NCI-H187 treated with DMSO at 0.1 percent for 48 hours (cell line): ENCODE measurements at places on chromosomes 11 and 22.

DNA sequence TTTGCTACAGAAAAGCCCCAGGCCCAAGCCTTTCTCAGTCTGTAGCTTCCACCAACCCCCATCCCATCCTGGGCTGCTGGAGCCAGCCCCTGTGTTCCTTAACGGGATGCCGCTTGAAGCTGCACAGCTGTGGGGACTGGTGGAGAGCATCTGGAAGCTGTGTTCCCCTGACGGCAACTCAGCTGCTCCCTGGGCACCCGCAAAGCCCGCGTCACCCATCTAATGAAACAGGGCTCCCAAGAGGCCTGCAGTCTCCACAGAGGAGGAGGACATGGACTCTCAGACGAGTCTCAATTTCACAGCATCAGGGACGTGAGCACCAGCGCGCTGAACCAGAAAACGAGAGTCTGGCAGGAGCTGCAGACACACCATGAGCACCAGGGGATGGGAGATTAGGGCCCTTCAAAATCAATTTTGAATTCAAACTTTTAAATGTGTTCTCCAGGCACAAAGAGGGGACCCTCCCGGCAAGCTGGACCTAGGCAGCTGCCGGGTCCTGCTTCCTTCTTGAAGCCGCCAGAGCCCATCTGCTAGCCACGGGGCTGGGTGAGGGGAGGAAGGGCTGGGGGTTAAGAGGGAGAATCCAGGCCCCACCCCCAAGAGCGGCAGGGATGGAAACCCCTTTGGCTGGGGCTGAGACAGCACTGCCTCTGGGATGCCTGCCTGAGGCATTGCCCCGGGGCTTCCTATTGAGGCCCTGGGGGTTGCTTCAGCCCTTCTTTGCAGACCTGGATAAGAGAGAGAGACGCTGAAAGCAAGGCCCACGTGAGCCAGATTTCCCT, 21.0 kb downstream of the LMO1 start:
- DNase-seq, result no peak

DNA sequence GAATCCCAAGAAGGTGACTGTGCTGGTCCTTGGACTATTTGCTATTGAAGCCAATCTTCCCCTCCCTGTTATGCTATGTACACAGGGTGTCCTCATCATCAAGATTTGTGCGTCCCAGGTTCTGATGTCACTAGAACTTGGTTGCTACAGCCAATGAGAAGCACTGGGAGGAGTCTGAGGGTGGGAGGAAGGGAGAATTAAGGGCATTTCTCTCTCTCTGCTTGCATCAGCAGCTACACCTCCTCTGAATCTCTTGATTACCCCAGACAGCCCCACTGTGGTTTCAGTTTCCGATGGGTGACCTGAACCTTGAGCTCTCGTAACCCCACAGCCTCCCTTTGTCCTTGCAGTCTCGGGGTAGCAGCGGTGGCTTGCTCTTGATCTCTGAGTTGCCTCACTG, 212.4 kb upstream of the SESN3 start:
- no peak for DNase-seq

GRCh38 chr11:93775289-93775688, 8.8 kb upstream of the MED17 start:
- no peak for DNase-seq

DNA sequence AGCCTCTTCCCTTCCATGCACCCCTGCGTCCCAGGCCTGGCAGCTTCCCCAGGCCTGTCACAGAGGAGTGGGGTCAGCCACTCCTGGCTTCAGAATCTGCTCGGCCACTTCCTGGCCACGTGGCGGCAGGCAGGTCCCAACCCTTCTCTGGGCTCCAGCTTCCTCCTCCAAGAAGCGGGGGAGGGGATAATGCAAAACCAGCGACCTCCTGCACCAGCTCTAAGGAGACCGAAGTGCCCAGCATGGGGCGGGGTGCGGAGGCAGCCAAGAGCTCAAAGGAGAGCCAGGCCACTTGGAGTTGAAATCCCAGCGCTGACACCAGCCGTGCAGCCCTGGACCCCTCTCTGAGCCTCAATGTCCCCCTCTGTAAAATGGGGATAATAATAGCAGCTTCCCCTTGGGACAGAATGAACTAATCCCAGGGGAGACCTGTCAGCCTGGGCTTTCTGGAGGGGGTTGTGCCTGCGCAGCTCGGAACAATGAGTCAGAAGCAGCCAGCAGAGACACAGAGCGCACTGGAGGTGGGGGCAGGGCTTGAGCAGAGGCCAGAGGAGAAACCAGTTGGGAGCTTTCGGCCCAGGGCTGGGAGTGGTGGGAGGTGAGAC, 22.8 kb upstream of the PICK1 start:
- no peak for DNase-seq

GRCh38 chr11:31834237-31834636, 23.1 kb upstream of the PAX6 start:
- DNase-seq, result no peak

GRCh38 chr11:76781046-76781801, 1.9 kb upstream of the TSKU start:
- no peak for DNase-seq

GRCh38 chr11:17293311-17293710, 16.8 kb downstream of the NUCB2 start:
- no peak for DNase-seq

DNA sequence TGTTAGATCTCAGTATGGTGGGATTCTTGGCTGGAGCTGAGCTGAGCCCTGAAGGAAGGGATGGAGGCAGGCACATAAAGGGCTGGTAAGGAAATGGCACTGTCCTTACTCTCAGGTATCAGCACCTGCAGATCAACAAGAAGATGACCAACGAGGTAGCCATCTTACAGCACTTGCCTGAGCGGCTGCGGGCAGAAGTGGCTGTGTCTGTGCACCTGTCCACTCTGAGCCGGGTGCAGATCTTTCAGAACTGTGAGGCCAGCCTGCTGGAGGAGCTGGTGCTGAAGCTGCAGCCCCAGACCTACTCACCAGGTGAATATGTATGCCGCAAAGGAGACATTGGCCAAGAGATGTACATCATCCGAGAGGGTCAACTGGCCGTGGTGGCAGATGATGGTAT, 2.4 kb downstream of the CNGA4 start:
- DNase-seq, result no peak

- DNase-seq, result no peak
Measured at GRCh38 chr11:115267871-115268270, 236.3 kb downstream of the CADM1 start.

DNA sequence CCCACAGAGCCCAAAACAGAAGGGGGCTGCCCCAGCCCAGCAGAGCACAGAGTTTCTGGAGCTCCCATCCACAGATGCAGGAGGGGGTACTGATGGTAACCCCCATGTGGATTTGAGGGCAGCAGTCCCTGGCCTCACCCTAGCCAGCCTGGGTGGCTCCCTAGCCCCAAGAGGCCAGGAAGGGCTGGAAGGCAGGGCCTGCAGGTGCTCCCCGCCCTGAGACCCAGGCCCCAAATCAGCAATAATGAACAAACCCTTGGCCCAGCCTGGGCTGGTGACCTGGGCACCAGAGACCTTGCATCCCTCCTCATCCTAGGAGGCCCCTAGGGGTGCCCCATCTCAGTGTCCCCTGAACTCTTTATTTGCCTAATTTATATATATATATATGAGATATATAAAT, 61.6 kb downstream of the MORC2 start:
- DNase-seq, result no peak

DNA sequence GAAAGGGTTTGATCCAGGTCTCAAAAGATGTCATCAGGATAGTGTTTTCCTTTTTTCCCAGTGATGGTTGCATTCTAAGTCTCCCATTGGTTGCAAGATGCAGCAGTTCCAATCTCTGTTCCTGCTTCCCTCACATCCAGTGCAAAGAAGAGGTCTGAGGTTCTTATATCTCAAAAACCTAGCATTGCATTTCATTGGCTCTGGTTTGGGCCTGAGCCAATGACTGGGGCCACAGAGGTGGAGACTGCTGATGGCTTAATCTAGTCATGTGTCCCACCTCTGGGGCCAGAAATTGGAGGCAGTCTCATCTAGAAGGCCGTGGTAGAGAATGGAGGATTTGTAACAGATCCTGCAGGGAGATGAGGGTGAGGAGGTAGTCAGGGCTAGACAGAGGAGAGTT, 13.2 kb upstream of the MICAL2 start:
- no peak for DNase-seq

DNA sequence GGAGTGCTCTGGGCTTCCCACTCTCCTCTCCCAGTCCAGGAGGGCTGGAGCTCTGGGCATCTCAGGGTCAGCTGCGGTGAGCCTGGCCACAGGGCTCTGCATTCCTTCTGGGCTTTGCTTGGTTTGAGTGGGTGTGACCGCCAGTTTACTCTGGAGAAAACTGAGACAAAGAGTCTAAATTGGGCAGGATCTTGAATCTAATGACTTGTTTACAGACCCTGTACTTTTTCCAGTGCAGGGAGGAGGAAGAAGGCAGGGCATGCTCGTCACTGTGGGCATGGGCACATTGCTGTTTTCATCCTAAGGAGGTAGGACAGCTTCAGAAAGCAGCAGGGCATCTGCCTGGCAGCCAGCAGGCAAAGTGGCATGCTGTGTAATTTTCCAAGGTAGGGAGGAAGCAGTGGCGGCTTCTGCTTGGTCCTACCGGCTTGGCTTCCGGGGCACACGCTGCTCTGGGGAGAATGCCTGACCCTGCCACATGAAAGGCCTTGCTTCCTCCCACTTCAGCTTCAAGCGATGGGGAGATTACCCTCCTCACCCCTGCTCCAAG, 22.9 kb downstream of the FLI1 start:
- no peak for DNase-seq

- DNase-seq, result no peak
Measured at GRCh38 chr11:67261640-67261945, 4.7 kb upstream of the GRK2 start.

DNA sequence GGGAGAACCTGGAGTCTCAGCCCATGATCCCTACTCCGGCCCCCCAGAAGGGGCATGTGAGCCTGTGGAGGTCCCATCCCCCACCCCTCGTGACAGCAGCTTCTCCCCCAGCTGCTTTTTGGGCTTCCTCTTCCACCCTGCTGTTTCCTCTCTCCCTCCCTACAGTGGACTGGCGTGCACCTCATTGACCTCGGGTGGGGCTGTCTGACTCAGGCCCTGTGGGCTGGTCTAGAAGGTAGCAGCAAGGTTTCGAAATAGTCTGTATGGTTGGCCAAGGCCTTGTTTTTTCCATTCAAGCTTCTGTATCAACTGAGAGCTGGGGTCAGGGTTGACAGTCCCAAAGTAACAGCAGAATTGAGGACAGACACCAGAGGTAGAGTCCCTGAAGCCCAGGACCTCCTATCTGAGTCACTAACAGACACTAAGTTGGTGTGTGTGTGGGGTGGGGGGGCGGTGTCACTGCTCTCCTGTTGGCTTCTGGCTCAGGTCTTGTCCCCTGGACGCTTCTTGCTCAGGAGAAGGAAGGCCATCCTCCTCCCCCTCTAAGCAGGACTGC, 7.7 kb downstream of the SLC37A2 start:
- DNase-seq, result no peak

DNA sequence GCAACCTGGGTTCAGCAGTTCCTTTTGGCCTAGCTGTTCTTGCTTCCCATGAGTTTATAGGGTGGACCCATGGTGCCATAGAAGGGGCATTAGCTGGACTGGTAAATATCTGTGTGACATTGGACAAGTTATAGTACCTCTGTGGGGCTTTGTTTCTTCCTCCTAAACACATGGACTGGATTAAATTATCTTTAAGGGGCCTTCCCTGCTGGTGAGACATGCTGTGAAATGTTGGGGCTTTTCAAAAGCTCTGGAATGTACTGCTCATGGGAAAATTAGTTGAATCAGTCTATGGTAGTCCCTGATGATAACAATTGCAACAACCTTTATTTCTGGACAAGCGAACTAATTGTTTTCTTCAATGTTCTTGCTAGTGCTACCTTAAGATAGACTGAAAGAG, 276.2 kb downstream of the BLID start:
- DNase-seq, result no peak

DNA sequence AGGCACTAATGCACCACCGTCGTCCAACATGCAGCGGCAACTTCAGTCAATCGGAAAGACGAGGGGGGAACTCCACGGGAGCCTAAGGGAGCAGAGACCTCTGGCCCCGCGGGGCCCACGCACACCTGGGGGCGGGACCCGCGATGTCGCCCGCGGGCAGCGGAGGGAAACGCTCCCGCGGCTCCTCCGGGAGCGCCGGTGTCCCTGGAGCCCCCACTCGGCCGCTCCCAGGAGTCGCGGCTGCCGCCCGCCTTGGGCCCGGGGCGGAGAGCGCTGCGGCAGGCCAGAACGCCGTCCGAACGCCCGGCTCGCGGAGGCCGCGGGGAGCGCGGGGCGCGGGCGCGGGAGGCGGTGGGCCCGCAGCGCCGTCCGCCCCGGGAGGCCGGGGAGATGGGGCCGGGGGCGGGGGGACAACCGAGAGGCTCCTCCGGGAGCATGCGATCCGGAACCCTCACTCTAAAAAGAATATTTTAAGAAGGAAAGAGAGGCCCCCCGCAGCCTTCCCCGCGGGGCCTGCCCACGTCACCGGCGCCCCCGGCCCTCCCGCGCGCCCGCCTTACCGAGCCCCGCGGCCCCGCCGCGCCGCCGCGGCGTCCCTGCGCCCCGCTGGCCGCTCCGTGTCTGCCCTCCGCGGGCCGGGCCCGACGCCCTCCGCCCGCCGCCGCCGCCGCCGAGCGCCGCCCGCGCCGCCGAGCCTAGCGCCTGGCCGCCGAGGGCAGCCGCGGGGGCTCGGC, 86.6 kb upstream of the ARHGAP32 start:
- DNase-seq, result no peak

- DNase-seq, result no peak
Measured at GRCh38 chr22:19496324-19496630, 16.6 kb downstream of the CDC45 start.

DNA sequence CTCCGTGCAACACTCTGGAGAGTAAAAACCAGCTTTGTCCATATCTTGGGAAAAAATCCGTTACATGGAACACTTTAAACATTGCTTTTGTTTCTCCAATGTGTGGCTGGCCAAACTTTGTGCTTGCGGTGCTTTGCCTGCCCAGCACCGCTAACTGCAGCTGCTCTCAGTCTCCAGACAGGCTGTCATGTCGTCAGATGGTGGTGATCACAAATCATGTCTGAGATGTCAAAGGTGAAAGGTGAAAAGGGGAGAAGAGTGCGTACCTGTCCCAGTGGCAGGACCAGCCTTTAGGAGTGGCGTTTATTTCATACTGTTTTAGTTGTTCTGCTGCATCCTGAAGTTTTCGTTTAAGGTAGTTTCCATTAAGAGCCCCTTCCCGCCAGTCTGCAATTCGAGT, 17.1 kb upstream of the AGBL2 start:
- DNase-seq, result no peak

- no peak for DNase-seq
Measured at GRCh38 chr11:128886406-128887124, 4.6 kb upstream of the KCNJ5 start.

DNA sequence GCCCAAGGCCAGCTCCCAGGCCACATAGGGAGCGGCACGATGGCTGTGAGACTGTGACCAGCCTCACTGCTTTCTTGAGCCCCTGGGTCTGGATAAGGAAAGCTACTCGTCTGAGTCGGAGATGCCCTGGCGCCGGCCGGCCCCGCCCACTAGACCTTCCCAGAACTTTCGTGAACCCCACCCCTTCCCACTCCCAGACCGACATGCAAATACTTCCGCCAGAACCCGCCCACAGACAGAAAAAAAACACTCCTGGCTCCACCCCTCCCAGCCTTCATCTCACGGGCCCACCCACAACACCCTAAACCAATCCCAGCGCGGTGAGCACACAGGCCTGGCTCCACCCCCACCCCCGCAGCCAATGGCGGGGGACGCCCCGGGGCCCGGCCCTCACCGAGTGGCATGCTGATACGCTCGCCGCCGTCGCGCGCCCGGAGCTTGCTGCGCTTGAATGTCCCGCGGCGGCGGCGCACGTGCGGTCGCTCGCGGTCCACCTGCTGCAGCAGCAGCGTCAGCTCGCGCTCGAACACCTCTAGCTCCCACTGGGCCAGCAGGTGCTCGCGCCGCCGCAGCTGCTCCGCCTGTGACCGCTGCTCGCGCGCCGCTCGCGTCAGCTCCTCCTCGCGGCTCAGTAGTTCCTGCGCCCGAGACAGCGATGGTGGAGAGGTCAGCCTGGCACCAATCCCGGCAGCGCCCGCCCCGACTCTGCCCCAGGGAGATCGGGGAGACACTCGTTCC, 7.0 kb downstream of the MAP3K11 start:
- DNase-seq, result no peak
